ENCODE measurements at places on chromosomes 7 and 10.

GRCh38 chr10:49831352-49832035, 69.4 kb upstream of the OGDHL start:
- DNase-seq = no peak

DNA sequence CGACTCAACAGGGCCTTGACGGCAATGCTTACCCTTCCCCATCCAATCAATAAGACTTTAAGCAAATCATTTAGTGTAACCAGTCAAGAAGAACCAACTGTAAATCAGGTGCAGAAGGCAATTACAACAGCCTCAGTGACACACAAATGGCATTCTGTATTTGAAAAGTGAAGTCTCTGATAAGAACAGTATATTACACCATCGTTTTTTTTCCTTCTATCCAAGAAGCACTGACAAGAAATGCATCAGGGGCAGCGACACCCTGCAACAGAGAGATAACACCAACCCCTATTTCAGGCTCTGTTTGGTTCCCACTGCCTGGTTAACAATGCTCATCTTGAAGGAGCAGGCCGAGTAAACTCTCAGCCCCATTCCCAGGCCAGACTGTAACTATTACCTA, 204.0 kb upstream of the AOAH start:
- no peak for DNase-seq

DNA sequence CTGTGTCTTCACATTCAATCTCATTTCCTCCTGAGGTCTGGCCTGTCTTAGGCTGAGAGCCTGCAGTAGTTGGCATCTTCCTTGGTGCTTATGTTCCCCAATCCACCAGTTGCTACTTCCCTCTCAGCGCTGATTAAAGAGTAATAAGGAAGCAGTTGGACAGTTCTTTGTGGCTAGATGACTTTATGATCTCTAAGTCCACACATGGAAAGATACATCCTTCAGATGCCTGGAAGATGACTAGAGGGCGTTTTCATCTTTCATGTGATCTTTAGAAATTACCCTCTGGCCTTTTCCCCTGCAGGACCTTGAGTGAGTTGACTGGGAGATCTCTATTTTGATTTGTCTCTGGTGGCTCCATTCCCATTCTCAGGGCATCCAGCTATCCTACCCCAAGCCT, 204.5 kb downstream of the GRM3 start:
- DNase-seq = no peak

DNA sequence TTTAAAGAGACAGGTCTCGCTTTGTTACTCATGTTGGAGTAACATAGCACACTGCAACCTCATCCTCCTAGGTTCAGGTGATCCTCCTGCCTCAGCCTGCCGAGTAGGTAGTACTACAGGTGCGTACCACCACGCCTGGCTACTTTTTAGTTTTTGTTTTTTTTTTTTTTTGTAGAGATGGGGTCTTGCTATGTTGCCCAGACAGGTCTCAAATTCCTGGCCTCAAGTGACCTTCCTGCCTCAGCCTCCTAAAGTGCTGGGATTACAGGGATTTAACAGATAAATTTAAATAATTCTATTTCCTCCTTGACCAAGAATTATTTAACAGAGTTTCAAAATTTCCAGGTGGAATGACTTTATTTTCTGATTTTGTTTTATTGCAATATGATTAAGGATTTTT, 97.0 kb upstream of the OIT3 start:
- no peak for DNase-seq

GRCh38 chr10:114694752-114695151, 36.7 kb upstream of the ABLIM1 start:
- DNase-seq = no peak

DNA sequence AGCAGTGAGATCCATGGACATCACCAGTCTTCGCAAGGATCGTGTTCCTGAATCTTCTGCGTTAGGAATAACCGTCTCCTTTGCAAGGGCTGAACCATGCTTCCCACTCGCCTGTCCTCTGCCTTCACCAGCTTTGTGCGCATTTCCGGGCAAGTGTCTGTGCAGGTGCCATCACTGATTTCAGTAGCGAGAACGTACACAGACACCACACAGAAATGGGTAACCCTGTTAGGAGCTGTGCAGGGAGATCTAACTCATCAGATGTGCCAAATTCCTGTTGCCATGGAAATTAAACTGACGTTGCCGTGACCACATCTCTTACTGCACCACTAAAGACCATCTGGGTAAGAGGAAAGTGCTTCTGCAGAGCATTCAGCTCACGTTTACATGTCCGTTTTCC, 146.3 kb downstream of the DIP2C start:
- no peak for DNase-seq

DNA sequence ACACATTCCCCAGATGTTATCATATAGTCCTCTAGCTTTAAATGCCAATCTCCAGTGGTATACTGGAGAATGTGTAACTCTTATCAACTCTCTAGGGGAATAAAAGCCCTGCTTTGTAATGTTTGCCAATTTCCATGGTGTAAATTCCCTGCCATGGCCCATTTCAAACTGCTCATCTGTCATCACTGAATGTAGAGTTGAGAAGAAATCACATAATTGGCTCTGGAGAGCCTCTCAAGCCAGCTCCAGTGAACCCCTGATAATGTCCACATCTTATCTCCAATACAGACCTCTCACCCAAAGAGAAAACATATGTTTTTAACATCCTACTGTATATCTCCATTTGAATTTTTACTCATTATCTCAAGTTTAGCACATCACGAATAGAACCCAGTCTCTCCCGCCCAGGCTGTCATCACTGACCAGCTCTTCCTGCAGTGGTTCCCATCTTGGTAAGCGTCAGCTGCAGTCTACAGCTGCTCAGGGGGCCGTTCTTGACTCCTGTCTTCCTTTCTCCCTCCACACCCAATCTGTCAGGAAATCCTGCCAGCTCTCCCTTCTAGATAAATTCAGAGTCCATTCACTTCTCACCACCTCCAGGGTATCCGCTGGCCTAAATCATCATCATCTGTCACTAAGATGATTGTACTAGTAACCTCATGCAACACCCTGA, 332.4 kb downstream of the FRMD4A start:
- no peak for DNase-seq

- DNase-seq = no peak
Observed at GRCh38 chr7:133575726-133576440, 323.0 kb downstream of the EXOC4 start.

- DNase-seq = no peak
Observed at GRCh38 chr10:111984057-111984456, 199.5 kb downstream of the GPAM start.

DNA sequence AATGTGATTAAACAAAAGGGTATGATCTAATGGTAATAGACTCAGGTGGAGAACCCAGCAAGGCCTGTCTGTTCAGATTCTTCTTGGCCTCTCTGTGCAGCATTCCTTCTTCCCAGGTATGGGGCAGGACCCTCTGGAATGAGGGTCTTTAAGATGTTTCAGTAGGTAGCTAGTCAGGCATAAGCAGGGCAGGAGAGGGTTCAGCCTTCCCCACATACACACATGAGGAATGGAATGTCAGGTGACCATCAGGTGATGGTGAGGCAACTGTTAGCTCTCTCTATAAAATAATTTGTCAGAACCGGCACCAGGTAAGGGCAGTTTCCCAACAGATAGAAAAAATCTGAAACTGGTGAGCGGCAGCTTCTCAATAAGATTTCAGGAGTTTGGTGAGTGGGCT, 222.3 kb upstream of the PHYHIPL start:
- DNase-seq = no peak

GRCh38 chr10:58515291-58515941, 2.7 kb downstream of the BICC1 start:
- DNase-seq = no peak

DNA sequence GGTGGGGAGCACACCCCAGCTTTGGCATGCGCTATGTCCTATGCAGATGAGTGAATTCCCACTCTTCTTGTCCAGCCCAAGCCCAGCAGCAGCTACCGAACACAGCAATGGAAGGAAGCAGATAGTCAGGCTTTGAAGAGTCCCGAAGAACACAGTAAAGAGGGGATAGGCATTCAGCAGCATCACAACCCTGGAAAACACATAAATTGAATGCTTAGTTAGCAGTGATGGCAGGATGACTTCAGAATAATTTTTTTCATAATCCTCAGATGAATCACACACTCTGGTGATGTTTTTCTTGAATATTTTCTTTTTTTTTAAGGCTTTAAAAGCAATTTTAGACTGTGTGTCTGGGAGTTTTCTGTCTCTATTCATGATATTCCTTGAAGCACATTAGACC, 95.8 kb downstream of the CFAP58 start:
- DNase-seq = no peak

DNA sequence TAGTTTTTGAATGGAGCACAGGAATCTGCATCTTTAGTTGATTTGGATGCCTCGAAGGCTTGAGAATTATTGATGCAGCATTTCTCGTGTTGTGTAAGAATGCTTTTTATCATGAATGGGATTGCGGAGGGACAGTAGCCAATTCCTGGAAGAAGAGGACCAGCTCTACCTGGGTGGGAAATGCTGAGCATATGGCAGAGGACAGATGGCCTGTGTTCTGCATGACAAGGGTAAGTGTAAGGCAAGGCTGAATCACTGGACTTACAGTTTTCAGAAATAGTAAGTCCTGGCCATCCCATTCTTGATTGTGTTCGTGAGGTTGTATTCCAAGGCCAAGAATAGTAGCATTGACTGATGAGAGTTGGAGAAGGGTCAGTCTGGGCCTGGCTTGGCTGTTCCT, 15.9 kb downstream of the RP9 start:
- DNase-seq = no peak

DNA sequence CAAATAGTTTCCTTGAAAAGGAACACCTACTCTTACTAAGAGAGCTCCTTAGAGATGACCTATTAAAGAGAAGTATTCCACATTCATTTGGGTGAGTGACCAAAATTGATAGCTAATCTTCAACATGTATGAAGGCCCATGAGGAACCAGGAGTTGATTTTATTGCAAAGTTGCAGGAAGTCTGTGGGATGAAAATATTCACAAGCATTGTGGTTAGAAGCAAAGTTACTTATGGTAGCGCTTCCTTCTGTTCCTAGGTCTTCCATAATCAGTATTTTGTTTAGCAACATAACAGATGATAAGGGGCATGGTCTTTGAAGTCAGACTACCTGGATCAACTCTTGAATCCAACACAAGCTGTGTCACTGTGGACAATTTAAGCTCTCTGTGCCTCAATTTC, 164.5 kb downstream of the DGKB start:
- DNase-seq = no peak

GRCh38 chr10:86410542-86411124, 44.0 kb upstream of the GRID1 start:
- no peak for DNase-seq

DNA sequence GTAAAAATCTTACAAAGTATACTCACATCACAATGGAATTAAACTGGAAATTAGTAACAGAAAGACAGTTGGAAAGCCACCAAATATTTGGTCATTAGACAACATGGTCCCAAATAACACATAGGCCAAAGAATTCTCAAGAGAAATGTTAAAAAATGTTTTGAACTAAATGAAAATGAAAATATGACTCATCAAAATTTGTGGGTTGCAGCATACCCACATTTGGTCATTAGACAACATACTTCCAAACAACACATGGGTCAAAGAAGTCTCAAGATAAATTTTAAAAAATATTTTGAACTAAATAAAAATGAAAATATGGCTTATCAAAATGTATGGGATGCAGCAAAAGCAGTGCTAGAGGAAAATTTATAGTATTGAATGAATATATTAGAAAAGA, 130.6 kb downstream of the MARCHF5 start:
- no peak for DNase-seq

DNA sequence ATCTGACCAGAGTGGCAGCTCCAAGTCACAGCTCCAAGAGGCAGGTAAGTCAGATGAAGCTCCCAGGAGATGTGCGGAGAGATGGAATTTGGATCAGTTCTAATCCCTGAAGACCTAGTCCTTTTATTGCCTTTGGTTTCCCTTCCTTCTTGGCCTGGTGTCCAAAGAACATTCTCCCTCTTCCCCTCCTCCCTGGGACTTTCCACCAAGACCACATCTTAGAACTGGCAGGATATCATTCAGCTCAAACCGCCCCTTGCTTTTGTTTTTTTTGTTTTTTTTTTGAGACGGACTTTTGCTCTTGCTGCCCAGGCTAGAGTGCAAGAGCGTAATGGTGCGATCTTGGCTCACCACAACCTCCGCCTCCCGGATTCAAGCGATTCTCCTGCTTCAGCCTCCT, 190.8 kb downstream of the GFRA1 start:
- DNase-seq = no peak

DNA sequence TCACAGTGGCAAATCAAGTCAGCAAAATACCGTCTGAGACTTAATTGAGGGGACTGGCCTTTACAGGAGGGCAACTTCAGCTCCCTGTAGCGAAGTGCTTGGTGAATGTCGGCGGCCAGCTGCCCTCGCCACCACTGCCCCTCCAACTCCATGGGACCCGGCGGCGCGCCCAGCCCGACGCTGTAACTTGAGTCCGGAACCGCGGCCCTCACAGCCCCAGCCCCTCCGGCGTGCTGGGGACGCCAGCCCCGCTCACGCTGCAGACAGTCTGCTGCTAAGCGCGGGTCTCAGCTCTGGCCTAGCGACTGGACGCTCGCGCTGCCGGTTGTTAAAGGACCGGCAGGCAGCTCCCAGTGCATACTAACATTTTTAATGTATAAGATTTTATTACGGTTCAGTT, 113.4 kb upstream of the NUPR2 start:
- DNase-seq = no peak

- DNase-seq = no peak
Observed at GRCh38 chr7:67813621-67814292, 817.1 kb downstream of the TYW1 start.

DNA sequence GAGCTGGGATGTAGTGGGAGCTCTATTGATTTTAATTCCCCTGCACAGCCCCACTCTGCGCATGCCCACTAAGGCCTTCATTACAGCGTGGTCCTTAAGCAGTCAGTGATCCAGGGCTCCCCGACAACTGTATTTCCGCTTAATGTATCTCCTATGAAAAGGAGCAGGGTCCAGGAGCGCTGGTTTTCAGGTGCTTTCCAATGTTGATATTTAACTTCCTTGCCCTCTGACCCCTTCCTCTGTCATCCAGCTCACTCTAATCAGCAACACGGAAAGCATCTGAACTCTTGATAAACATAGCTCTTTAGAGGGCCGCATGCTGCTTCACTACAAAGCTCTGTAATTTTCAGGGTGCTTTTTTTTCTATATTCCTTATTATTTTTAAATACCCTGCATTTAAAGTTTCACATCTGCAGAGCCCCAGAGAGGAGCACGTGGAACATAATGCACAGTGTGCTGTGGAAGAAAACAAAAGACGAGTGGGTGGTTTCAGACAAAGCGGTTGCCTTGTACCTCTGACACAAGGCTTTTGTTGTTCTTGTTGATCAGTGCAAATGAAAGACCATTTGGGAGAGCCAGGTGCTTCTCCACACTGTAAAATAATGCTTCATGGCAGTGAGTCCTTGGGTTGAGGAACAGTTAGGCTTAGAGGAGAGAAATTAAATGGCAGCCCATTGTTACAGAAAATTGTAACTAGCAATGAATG, 465.9 kb upstream of the CELF2 start:
- DNase-seq = no peak

- no peak for DNase-seq
Observed at GRCh38 chr10:24645784-24646183, 77.9 kb downstream of the ARHGAP21 start.

- DNase-seq = no peak
Observed at GRCh38 chr7:133863362-133864061, 263.6 kb upstream of the LRGUK start.

- no peak for DNase-seq
Observed at GRCh38 chr10:27207350-27207749, 33.2 kb downstream of the ACBD5 start.

GRCh38 chr10:132714096-132714985, 71.6 kb downstream of the NKX6-2 start:
- DNase-seq = no peak

Data from stimulated activated CD8-positive, alpha-beta memory T cell treated with anti-CD3 and anti-CD28 coated beads, Interleukin-2, amount 100 ng/mL, for 1 hour (primary cell).